ENCODE measurements at places on chromosomes 3 and 15. TPM values are rescaled to one million over a fixed set of nuclear protein-coding genes. Genes with fewer than 3 reads are reported as not detected.

The UBA3 gene
- total RNA-seq, result 62.9 TPM

GRCh38 chr3:106685745-106686144 lies 691.5 kb upstream of the CCDC54 start:
- DNase-seq, result no peak

- DNase-seq, result peak; percentile 95
Measured at GRCh38 chr15:58545307-58546065, 113.7 kb downstream of the LIPC start.

The CD96 gene
- 125 TPM for total RNA-seq

The BLM gene
- total RNA-seq, result 12.0 TPM

- no peak for DNase-seq
Measured at GRCh38 chr3:153572165-153572564, 410.1 kb downstream of the RAP2B start.

The H1-8 gene
- total RNA-seq, result not detected

DNA sequence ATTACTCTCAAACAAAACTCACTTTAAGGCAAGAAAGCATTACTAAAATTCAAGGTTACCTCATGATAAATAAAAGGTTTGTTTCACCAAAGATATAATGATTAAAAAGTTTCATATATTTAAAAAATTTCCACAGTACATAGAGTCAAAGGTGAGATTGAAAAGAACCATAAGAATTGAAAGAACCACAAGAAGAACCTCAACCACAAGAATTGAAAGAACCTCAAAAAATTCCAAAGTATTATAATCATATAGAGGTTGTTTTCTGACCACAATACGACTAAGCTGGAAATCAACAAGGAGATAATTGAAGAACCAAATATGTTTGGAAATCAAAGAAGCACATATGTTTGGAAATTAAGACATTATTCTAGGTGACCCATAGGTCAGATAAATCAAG lies 52.7 kb downstream of the SLC25A36 start:
- DNase-seq, result no peak

DNA sequence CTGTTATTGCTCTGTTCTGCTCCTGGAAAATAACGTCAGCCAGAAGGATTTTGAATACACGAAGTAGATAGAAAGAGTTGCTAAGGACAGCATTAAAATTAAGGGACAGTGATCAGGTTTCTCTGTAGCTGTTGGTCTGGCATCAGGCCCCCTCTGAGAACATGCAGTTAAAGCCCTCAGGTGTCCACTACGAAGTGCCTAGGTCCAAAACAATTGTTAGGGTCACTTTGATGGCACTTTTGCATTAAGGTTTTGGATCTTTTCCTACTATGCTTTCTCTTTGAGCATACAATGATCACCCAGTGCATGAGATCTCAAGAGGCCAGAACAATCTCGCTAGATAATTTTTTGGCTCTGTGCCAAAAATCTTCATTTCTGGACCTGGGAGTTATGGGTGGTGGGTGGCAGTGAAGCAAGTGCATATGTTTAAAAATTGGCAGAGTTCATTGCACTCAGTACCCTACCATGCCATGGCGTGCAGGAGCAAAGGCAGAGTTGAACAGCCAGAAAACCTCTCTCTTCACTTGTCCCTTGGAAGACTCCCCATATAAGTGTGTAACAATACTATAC lies 797.6 kb downstream of the ROBO2 start:
- DNase-seq, result no peak

GRCh38 chr3:14411166-14411526 lies 8.7 kb downstream of the SLC6A6 start:
- no peak for DNase-seq

DNA sequence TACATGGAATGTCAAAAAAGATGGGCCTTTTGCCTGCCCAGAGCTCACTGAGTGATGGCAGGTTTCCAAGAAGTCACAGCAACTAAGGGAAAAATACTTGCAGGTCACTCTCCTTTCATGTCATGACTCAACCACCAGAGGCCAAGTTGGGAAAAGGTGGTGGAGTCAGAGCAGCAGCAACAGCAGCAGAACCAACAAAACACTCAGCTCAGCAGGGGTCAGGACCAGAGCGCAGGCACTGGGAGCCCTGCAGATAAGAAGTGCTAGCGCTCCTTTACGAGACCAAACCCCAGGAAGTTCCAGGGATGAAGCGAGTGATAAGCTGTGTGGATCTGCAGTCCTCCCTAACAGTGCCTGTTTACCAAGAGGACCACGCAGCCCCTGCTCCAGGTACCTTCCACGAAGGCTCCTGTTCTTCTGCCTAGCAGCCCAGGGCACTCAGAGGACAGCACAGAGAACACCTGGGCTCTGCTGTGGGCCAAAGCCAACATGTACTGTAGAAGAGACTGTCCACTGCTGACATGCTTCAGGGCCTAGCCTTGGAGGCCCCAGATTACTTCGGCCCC lies 26.0 kb downstream of the POC1A start:
- DNase-seq, result no peak

DNA sequence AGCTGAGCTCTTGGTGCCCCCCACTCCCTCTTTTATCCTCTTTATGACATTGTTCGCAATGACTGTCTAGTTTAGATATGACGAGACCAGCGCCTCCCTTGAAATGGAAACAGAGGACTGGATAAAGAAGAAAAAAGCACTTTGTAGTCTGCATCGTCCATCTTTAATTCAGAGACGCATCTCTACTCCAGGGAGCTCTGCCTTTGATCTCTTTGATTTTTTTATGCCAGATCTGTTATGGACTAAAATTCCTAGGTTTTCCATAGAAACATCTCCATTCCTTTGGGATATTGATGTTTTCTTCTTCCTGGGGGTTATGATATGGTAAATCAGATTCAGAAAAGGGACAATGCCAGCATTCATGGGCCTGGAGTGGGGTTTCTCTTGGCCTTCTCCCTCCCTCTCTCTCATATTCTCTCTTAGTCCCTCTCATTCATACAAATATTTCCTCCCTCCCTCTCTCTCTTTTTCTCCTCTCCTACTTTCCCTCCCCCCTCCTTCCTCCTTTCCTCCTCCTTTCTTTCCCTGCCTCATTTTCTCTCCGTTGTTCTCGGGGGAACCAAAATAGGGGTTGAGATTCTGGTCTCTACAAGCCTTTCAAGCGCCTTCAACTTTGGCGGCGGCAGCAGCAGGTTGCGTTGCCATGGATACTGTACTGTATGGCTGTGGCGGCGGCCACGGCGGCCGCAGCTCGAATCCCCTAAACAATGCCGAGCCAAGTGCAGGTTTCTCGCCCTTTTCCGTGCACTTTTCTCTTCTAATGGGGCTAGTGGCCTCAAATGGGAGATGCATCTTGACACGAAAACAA lies 45.5 kb downstream of the ZIC4 start:
- DNase-seq, result no peak

DNA sequence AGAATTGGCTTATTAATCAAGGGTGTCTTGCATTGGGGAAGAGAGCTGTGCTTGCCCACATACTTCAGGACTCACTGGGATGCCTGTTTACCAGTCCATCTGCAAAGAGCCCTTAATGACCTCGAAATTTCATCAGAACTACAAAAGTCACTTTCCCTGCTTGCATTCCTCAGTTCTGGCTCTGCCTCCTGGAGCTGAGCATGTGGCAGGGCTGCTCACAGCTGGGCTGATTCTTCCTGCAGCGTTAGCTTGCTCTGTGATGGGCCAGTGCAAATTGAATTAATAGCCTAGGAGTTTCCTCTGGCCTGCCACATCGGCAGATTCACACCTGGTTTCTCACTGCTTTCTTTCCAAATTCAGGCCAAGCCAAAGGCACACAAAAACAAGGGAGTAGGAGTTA lies 108.9 kb downstream of the DUT start:
- DNase-seq, result no peak

GRCh38 chr3:172675441-172676193 lies 35.2 kb downstream of the NCEH1 start:
- peak; percentile 36 for DNase-seq

- no peak for DNase-seq
Measured at GRCh38 chr15:29139072-29139471, 130.6 kb downstream of the NSMCE3 start.

- no peak for DNase-seq
Measured at GRCh38 chr3:46395210-46395661, 11.6 kb downstream of the CCR5AS start.

The TMEM212 gene
- not detected for total RNA-seq

The MRPL46 gene
- 11.8 TPM for total RNA-seq
